Retina (tissue), 1 donor: ENCODE measurements at places on chromosomes 6 and 20.

GRCh38 chr6:89792881-89793280 lies 26.7 kb downstream of the MDN1 start:
- DNase-seq: peak; percentile 8

DNA sequence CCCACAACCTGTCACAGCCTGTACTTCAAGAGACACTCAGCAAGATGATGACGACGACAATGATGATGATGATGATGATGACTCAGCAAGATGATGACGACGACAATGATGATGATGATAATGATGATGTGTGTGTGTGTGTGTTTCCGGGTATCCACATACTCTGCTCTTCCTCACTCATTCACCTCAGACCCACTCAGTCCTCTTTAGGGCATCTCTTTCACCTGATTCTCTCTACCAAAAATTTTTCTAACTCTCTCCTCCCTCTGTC lies 1.2 kb upstream of the EIF6 start:
- no peak for DNase-seq

- DNase-seq: no peak
These were observed 27.7 kb downstream of the PHF3 start for GRCh38 chr6:63663147-63663955.

- DNase-seq: no peak
These were observed 474.2 kb downstream of the KIF16B start for GRCh38 chr20:16098890-16099639.

- no peak for DNase-seq
These were observed 30.2 kb downstream of the MYLIP start for GRCh38 chr6:16158943-16159557.

DNA sequence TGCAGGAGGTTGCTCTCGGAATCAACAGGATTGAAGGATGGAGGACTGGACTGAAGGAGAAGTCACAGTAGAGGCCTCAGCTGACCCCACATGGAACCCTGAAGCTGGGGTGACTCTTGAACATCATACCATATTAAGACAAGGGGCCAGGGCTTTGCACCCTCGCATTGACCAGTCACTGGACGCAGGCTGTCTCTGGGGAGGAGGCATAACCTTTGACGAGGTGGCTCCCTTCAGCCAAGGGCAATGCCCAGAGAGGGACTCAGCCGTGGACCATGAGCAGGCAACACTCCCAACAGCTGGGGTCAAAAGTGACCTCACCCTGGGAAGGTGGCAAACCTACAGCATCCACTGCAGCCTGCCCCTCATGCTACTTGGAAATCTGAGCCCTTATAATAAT lies 21.7 kb downstream of the PACSIN1 start:
- DNase-seq: no peak

- no peak for DNase-seq
These were observed 105.0 kb upstream of the MAP3K7 start for GRCh38 chr6:90691823-90692222.

GRCh38 chr20:19522071-19522801 lies 235.8 kb upstream of the RIN2 start:
- no peak for DNase-seq

GRCh38 chr20:40962733-40963504 lies 65.7 kb upstream of the TOP1 start:
- DNase-seq: peak; percentile 89

GRCh38 chr20:34579191-34579978 lies 20.9 kb downstream of the MAP1LC3A start:
- no peak for DNase-seq

- DNase-seq: no peak
These were observed 165.6 kb downstream of the ZFP64 start for GRCh38 chr20:52025938-52026337.

GRCh38 chr20:3784863-3785239 lies 1.7 kb downstream of the CENPB start:
- no peak for DNase-seq

- DNase-seq: no peak
These were observed 118.2 kb downstream of the CDKAL1 start for GRCh38 chr6:20652299-20653084.

GRCh38 chr20:40607927-40608326 lies 81.1 kb downstream of the MAFB start:
- DNase-seq: no peak

- DNase-seq: no peak
These were observed 87.1 kb downstream of the CFAP61 start for GRCh38 chr20:20139403-20139802.

GRCh38 chr20:38357653-38358207 lies 11.4 kb downstream of the LBP start:
- no peak for DNase-seq

DNA sequence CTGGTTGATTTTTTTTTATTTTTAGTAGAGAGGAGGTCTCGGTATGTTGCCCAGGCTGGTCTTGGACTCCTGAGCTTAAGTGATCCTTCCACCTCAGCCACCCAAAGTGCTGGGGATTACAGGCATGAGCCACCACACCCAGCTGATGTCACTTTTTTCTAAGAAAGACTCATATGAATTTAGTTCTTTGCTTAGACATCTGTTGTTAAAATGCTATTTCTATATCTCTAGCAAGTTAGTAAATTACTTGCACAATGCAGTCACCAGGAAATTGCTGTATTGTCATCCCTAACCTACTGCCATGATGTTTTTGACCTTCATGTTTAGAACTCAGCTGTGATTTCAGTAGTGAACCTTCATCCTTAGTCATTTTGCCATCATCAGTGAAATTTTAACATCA lies 5.7 kb downstream of the KDM1B start:
- DNase-seq: no peak
